HS-27A (cell line): ENCODE measurements at places on chromosomes 6 and 20.
A peak's percentile ranks its signal among the peaks of the same experiment; 100 is the strongest.

GRCh38 chr6:120278689-120279396 lies 929.3 kb upstream of the MAN1A1 start:
- no peak for DNase-seq

- DNase-seq: no peak
Measured at GRCh38 chr6:134577998-134578397, 260.1 kb upstream of the SGK1 start.

DNA sequence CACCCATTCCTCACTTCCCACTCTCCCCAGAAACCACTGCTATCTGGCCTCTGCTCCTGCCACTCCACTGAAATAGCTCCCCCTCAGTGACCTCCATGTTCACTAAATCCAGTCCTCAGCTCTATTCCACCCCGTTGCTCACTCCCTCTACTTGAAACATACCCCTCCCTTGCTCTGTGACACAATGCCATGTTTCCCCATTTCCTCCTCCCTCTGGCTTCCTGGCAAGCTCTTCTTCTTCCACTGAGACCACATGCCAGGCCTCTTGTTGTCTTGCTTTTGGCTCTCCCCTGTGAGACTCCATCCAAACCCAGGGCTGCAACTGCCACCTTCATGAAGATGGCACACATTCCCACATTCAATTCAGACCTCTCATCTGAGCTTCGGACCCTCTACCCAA lies 13.9 kb downstream of the TMEM151B start:
- no peak for DNase-seq

DNA sequence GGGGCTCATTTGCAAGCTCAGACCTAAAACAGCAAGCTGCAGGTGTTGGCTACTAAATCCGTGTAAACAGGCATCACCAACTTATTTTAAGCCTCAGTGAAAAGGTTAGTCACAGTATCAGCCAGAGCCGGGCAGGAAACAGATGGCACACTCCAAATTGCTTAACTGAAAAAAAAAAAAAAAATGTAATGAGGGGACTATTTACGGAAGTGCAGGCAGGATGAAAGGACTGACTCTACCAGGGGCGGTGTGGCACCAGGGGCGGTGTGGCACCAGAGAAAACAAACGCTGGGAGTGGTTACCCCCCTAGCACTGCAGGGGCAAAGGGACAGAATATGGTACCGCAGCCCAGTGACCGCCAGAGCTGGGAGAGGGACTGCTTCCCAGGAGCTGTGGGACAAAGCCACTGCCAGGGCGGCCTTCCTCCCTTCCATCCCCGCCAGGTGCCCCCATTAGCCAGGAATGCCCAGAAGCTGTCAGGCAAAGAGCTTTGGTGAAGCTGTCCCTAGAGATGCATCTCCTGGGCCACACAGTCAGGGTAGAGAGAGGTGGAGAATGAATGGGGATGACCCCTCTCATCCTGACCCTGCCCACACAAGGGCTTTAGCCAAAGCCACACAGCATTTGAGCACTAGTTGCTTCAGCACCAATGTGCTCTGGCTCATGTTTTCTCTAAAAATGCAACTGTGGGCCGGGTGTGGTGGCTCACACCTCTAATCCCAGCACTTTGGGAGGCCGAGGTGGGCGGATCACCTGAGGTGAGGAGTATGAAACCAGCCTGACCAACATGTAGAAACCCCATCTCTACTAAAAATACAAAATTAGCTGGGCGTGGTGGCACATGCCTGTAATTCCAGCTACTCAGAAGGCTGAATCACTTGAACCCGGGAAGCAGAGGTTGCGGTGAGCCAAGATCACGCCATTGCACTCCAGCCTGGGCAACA lies 39.6 kb upstream of the GFOD1 start:
- DNase-seq: peak; percentile 40

- no peak for DNase-seq
Measured at GRCh38 chr20:51871943-51872342, 69.6 kb upstream of the SALL4 start.

DNA sequence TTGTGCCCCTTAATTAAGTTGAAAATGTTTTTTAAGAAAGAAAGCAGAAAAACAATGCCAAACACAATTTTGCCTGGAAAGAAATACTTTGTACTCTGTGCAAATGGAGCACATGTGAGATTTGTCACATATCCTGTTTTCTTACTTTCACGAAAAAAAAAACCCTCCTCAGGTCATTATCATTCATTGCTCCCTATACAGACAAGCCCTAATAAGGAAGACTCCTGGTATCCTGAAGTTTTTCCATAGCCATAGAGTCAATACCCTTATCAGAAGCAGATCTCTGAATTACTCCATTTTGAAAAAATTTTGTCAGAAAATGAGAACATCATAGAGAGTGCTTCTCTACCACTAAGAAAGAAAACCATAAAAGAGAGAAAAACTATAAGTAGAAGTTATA lies 14.0 kb upstream of the NT5E start:
- no peak for DNase-seq

- no peak for DNase-seq
Measured at GRCh38 chr6:40378071-40378724, 209.0 kb downstream of the LRFN2 start.

GRCh38 chr6:135850882-135851281 lies 619 bp upstream of the PDE7B start:
- DNase-seq: no peak

DNA sequence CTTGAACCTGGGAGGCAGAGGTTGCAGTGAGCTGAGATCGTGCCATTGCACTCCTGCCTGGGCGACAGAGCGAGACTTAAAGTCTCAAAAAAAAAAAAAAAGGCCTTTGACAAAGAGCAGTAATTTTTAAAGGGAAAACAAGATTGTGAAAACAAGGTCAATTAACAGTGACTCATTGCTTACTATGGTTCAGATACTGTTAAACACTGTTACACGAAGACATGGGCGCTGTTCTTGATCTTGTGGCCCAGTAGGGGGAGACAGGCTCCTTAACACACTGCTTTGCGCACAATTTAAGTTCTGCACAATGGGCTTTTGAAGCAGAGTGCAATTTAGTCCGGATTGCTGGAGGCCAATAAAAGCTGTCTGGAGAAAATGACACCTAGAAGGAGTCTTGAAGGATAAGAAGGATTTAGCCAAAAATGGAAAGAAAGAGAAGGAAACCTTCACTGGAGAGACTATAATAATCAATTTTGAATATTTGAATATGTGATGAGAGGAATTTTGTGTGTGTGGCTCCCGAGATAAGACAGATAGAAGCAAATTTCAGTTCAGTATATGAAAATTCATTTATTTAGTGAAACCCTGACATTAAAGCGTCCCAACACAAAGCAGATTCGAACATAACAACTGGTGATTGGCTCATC lies 6.0 kb upstream of the LATS1 start:
- no peak for DNase-seq

DNA sequence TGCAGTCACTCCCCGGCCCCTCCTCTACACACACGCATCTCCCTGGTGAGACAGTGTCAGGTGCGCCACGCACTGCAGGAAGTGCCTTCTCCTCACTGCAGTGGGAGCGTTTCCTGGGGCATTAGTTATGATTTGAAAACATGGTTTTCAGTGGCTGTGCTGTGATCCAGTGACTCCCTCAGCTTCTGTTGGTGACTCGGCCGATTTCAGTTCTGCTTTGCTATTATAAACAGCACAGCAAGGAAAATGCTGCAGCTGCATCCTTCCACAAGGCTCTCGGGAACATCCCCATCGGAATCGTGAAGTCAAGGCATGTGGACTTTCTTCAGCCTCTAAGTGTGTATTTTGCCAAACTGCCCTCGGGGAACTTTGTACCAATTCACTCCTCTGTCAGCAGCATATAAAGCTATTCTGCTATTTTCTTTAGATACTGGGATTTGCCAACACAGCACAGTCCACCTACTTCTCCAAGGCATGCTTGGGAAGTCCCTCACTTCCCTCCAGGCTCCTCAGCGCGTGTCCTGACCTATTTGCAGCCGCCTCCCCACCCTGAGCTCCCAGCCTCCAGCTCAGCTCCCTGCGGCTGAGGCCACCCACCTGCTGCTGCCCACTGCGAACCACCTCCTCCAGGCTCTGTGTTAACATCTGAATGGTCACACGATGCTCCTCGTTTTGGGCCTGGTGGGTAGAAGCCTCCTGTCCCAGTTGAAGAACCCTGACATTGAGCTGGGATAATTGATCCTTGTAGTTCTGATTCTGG lies 54.5 kb downstream of the GINS1 start:
- DNase-seq: no peak

GRCh38 chr20:39623584-39624234 lies 661.6 kb downstream of the DHX35 start:
- no peak for DNase-seq

DNA sequence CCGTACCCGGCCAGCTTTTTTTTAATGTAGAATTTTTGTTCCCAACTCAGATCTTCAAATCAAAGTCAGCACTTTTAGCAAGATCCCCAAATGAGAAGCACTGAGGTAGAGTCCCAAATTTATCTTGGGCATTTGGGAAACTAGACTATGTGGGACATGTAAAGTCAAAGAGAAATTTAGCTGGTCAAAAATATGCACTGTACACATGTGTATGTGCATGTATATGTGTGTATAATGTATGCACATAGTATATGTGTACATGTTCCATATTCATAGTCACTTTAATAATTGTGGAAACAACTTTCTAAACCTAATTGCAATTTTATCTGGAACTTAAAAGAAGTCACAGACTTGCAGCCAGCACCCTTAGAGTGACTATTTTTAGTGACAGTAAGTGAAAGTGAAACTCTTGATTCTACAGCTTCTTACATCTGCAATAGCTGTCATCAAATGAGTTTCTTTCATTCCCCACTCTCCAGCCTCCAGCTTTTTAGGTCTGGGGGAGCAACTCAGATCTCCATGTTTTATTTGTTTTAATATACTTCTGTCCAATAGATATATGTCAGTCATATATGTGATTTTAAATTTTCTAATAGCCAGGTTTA lies 53.6 kb downstream of the CDC40 start:
- DNase-seq: no peak

DNA sequence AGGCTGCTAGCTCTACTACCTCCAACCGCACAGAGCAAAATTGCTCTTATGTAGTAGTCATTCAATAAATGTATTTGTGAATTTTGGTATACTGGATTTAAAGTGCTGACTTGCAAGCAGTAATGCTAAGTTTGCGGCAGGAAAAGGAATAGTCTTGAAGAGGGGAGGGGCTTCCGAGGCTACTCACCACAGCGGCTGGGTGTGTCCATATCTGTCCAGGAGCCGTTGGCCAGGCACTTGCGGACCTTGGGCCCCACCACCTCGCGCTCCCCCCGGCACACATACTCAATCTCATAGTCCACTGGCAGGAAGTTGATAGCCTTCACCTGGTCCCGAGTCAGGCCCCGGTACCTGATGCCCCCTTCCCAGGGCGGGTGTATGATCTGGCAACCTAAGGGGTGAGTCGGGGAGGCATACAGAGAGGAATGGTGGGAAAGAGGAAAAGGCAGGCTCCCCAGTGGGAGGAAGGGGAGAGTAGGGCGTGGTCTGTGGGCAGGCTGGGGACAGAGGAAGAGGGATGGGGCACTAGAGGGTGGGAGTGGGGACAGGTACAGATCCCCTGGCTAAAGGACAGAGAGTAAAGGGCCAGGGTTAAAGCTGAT lies 1.7 kb downstream of the GABBR1 start:
- no peak for DNase-seq

- no peak for DNase-seq
Measured at GRCh38 chr20:21739682-21740081, 34.2 kb downstream of the PAX1 start.

GRCh38 chr20:17611540-17612286 lies 41.8 kb downstream of the DSTN start:
- DNase-seq: no peak

DNA sequence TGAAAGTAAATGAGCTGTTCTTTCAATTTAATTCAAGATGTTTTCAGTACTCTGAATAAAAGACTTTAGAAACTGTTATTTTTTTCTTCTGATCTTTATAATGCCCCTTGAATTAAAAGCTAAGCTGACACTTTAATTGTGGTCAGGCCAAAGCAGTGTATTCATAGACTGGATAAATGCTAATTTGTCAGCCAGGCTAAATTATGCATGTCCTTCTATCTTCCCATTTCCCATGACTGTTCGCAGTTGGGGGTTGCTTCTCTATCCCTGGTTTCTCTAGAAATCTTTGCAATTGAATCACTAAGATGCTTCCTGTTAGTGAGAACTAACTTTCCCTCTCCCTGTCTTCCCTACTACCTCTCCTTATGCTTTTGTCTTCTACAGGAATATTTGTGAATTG lies 396.2 kb downstream of the RFPL4B start:
- no peak for DNase-seq

DNA sequence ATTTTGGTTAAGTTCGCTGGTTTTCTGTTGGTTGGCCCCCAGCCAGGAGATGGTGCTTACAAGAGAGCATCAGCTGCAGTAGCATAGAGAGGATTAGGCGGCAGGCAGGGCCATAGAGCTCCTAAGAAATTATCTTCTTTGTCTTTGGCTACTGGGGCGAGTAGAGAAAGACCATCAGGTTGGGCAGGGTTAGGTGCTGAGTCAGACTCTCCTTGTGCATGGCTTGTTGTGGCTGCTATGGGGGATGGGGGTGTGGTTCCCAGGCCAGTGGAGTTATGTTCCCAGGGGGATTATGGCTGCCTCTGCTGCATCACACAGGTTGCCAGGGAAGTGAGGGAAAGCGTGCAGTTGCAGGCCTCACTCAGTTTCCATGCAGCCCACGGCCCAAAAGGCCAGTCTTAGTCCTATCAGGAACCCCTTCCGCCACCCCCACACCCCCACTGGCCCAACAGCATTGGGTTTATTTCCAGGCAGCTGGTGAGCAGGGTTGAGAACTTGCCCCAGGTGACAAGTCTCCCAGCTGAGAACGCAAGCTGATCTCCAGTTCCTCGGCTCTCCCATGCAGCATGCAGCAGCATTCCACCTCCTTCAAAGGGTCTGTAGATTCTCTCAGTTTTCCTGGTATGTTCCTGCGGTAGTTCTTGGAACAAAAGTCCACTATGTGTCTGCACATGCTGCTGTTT lies 243.7 kb downstream of the UTRN start:
- no peak for DNase-seq

DNA sequence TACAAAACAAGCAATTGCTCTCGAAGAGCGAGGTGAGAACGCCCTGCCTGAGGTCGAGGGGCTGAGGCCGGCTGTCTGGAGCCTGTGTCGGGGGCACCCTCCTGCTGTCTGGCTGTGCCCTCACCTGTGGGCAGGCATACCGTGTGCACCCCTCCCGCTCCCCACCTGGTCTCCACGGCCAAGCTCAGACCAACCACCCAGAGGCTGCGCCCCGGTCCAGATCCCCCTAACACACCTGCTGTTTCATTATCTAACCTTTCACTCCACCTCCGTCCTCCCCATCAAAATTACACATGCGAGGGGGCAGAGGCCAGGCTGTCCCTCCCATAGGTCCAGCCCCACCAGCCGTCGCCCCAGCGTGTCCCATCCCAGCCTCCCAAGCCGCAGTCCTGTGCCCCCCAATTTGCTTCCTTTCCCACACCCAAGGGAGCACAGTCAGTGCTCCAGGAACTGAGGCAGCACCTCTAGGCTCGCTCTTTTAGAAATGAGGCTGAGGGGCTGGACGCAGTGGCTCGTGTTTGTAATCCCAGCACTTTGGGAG lies 35.2 kb downstream of the NTSR1 start:
- no peak for DNase-seq

DNA sequence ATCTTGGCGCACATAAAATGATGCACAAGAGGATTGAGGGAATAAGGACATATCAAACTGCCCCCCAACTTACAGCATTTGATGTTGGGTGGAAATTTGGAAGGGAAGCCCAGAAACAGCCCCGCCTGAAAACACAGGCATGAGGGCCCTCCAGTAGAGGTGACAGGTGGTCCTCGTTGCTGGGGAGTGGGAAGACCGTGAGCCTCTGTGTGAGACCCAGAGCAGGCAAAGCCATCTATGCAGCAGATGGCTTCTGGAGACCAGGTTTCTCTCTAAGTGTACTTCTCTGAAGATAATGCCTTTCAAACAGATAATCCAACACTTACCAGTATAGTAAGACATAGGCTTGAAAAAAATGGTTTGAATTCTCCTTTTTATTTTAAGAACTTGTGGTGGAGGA lies 132.2 kb upstream of the INSM1 start:
- DNase-seq: no peak

GRCh38 chr6:6678185-6678671 lies 89.7 kb downstream of the LY86 start:
- DNase-seq: no peak
